COLO829 (cell line): ENCODE measurements at places on chromosomes 3 and 15.

GRCh38 chr15:82919231-82919886 lies 33.2 kb downstream of the HOMER2 start:
- DNase-seq = peak; percentile 15

- DNase-seq = peak; percentile 49
These were observed 34.5 kb downstream of the ESYT3 start for GRCh38 chr3:138468886-138469285.

DNA sequence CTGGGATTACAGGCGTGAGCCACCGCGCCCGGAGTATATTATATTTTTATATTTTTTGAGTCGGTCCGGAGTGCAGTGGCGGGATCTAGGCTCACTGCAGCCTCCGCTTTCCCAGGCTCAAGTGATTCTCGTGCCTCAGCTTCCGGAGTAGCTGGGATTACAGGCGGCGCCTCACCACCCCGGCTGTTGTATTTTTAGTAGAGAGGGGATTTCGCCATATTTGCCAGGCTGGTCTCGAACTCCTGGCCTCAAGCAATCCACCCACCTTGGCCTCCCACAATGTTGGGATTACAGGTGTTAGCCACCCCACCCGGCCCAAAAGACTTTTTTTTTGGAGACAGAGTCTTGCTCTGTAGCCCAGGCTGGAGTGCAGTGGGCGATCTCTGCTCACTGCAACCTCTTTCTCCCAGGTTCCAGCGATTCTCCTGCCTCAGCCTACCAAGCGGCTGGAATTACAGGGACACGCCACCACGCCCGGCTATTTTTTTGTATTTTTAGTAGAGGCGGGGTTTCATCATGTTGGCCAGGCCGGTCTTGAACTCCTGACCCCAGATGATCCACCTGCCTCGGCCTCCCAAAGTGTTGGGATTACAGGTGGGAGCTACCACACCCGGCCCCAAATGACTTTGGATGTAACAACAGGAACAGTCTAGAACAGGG lies 1.0 kb downstream of the ZNF589 start:
- DNase-seq = no peak

- DNase-seq = no peak
These were observed 31.5 kb upstream of the MECOM start for GRCh38 chr3:169695031-169695430.

DNA sequence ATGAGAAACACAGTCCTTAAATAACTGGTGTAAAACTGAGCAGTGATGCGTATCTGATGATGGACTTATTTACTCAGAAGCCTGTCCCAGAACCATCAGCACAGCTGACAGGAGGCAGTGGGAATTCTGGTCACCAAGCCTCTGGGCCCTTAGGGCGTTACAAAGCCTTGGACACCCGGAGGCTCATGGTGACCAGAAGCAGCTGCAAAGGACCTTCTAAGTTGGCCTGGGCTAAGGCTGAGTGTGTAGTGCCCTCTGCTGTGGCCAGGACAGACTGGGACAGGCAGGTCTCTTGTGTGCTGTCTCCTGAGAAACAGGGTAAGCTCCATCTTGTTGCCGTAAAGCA lies 168.9 kb downstream of the ATP10A start:
- DNase-seq = no peak

- no peak for DNase-seq
These were observed 61.5 kb downstream of the CAPN7 start for GRCh38 chr3:15267502-15267901.

- no peak for DNase-seq
These were observed 13.7 kb downstream of the NRROS start for GRCh38 chr3:196652961-196653795.

GRCh38 chr3:43343185-43343584 lies 56.8 kb downstream of the SNRK start:
- no peak for DNase-seq

GRCh38 chr3:131147534-131147933 lies 120.9 kb downstream of the NEK11 start:
- no peak for DNase-seq

DNA sequence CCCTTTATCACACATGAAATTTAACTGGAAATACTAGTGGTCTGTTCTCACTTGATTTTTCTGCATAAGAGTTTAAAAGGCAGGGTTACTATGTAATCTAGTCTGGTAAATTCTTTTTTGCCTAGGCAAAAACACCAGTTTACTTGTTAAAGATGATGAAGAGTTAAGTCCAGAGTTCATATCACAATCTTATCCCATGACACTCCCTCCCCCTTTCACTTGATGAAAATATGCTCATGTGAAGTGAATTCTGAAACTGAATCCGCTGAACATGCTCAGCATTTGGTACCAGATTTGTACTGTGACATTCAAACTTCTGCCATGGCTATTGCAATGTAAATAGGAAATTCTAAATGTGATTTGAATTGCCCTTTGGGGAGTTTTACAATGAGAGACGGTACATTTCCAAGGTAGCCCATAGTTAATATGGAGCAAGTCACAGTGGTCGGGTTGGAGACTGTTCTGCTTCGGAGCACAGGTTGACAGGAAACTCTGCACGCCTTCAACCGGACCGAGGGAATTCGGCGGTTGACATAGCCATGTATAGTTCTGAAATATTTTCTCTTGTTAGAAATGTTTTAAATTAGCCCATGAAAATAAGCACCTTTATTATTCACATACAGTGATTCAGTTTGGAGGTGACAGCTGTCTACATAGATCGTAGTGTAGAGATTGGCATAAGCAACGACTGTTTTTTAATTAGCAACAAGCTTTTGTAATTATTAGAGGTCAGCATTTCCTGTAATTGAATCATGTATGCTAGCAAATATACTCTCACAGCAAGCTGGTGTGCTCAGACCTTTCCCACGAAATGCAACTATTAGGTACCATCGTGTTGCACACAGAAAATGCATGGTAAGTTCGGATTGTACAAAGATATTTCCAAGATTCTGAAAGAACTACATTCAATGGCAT lies 768.6 kb upstream of the GOLIM4 start:
- DNase-seq = no peak

- DNase-seq = no peak
These were observed 152.3 kb upstream of the STAC start for GRCh38 chr3:36227980-36228379.
